ENCODE measurements at places on chromosomes 6 and 20.
A peak's percentile ranks its signal among the peaks of the same experiment; 100 is the strongest.

- DNase-seq: no peak
These were observed 64.9 kb upstream of the DDR1 start for GRCh38 chr6:30819297-30819917.

GRCh38 chr20:6662309-6662708 lies 105.2 kb upstream of the BMP2 start:
- DNase-seq: no peak

DNA sequence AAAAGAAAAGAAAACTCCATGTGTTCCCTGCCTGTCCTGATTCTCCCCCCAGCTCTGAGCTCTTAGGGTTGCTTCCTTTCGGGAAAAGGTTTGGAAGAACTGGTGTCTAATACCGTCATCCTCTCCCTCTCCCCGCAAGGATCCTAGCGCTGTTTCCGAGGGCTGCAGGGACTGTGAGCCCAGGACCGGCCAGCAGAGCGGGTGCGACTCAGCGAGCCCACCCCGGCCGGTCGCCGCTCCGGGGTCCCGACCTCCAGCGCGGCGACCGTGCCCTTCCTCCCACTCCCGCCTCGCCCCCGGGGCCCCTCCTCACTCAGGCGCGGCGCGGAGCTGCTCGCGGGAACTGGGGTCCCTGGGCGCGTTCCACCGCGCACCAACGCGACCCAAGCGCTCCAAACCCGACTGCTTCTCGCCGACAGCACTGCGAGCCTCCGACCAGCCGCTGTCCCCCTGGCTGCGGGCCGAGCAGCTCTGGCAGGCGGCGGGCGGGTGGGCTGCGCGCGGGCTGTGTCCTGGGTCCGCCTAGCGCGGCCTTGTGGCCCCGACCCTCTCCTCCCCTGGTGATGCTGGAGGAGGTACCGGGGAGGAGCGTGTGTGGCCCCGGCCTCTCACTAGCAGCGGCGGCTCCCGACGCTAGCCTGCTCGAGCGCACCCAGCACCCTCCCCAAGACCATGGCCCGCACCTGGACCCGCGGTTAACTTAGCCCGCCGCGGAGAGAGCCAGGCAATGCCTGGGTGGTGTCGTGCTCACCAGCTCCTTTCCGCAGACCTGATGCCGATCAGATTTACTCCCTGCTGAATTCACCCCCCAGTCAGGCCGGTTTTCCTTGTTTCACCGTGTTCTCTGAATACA lies at the start of gene PLA2G7:
Gene PLA2G7 (minus strand): TSS at position 509 of the 853 bp plus-strand sequence. CDS start 12,484 bp downstream, outside the sequence.
- DNase-seq: no peak

DNA sequence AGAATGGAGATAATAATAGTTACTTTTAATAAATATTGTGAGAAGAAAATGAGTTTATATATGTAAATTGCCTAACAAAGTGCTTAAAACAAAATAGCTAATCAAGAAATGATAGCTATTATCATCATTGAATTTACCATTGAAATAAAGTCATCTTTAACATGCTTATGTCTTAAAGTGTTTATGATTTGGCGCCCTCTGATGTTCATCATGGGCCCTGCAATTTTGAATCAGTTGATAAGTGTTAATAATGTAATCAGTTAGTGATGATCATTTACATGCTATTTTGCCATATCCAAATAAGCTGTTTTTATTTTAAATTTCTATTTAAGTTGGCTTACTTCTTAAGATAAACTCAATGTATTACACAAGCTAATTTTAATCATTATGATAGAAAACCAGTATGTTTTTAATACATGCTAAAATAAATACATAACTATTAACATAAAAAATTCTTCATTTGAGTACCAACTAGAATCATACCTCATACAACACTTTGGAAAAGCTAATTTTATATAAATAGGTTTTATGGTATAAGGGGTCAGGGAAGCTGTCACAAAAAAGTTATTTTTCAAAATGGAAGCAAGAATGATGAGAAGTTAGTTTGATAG lies 39.2 kb upstream of the TPD52L1 start:
- no peak for DNase-seq

DNA sequence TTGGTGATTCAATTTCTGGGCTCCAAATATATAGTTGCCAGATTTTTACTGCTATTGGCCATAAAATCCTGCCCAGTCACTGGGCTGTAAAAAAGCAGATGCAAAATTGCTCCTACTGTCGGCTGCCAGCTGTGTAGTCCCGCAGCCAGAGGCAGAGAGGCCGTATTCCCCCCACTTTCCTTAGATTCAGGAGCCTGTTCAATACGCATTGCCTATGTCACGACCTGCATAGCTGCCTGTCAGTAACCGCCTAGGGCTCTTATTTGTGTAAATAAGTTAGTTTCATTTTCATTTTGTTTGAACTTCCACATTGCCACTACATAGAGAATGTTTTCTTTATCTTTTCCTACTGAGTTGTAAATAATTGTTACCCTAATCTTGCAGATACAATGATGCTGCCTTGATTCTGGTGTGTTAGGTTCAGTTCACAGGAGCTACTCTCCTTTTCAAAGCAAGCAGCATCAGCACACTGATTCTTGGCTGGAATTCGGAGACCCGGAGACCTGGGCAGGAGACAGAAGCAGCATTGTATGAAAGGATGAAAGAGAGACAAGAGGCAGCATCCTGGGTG lies 46.0 kb upstream of the UST start:
- peak; percentile 42 for DNase-seq

DNA sequence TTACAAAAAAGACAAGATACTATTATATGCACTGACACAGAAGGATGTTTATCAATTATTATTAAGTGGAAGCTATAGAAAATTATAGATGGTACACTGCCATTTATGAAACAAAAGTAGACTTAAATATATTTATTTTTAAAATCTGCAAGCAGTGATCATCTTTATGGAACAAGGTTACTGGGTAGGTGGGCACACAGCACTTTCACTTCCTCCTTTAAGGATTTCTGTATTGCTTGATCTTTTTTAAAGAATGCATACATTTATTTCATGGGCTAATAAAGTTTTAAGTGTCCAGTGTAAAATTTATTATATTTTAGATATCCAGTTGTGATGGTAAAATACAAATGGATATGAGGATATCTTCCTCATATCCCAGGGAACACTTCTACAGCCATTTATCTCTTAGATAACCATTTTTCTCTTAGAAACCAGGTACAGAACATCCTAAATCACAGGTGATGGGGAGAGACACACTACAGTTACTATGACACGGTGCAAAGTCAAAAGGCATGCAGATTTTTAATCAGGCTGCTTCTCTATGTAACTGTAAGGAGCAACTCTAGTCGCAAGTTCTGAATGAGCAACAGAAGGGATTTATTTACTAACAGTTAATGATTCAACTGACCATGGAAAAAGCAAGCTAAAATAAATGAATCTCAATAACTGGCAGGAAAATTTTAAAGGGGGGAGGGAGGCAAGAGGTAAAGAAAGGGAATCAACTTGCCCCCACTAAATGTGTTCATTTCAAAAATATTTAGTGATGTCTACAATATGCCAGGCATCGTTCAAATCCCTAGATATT lies 2.2 kb downstream of the FBXL4 start:
- no peak for DNase-seq

GRCh38 chr6:142669471-142670351 lies 275.3 kb downstream of the HIVEP2 start:
- DNase-seq: no peak

- DNase-seq: no peak
These were observed 8.9 kb downstream of the STX11 start for GRCh38 chr6:144159223-144159622.

DNA sequence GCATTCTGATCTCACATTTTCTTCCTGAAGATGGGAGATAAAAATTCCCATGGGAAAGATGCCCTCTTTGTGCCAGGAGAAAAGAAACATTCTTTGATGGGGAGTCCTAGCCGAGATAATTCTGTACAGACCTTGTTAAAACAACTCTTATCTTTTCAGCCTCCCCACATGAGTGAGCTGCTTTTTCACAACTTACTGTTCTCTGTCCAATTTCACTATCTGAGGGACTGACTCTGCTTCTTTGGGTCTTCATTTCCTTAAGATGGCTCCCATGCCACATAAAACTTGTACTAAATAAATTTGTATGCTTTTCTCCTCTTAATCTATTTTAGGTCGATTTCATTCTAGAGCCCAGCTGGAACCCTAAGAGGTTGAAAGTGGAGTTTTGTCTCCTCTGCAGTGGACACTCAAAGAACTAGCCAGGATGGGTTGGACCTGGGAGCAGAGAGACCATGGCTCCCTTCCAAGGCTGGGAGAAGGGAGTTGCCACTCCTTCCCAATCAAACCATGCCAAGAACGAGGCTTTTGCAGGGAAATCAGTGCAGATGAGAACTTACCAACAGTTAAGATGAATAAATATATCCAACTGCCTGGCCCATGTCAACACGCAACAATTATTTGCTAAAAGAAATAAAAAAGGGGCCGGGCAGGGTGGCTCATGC lies 285.8 kb upstream of the SULF2 start:
- no peak for DNase-seq

GRCh38 chr20:40902661-40903060 lies 126.0 kb upstream of the TOP1 start:
- no peak for DNase-seq

- peak; percentile 61 for DNase-seq
These were observed 12.3 kb downstream of the TMEM14B start for GRCh38 chr6:10759884-10760329.

DNA sequence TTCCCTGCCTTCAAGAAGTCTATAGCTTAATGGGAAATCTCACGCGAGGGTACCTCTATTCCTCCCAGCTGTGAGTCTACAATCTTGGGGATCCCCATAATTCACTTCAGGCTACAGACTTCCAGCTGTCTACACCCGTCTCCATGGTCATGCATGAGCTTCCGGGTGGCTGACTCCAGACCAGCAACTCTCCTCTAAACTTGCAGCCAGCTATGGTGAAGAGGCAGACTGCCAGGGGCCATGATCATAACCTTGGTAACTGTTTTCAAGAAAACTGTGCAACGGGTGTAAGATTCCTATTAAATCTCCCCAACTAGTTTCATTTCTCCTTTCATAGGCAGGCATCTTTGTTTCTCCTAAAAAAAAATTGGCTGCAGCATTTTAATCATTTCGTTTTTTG lies 534.4 kb upstream of the CHD6 start:
- DNase-seq: no peak

DNA sequence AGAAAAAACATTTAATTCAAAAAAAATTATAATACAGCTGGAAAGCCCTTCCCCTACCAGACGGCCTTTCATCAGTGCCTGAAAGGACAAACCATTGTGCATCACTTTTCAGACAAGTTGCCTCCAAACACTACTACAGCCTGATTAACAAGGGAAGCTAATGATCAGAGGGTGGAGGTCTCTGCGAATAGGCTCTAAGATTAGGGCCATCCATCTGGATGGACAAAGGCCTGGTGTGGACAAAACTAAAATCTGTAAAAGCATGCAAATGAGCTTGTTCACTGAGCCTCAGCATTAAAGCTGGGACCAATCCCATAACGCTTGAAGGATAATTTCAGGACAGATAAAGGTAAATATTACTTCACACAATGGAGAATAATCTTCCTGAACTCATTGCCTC lies 228.7 kb upstream of the PLN start:
- DNase-seq: no peak

DNA sequence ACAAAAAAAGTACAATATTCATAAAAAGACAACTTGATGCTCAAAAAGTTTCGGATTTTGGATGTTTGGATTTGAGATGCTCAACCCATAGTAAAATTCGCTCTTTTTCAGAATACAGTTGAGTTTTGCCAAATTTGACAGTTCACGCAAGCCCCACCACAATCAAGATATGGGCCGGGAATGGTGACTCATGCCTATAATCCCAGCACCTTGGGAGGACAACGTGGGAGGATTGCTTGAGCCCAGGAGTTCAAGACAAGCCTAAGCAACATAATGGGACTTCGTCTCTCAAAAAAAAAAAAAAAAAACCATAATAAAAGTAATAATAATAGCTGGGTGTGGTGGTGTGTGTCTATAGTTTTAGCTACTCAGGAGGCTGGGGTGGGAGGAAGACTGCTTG lies 51.3 kb downstream of the PHF20 start:
- DNase-seq: no peak

GRCh38 chr6:156699935-156700334 lies 77.2 kb upstream of the ARID1B start:
- no peak for DNase-seq

DNA sequence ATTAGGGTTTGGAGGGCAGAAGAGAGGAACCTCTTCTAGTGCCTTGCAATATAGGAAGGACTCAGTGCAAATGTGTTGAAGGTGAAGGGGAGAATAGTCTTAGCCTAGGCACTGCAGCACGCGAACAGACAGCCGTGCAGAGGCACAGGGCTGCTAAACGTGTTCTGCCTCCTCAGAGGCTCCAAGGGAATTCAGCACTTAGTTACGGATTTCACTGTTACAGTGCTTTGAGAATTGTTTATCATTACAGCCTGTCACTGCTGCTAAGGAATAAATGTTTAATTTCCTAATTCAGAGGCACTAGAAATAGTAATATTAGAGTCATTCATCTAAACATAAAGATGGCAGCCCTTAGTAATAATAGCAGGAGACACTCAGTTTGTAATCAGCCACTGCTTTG lies 116.4 kb upstream of the SLC22A16 start:
- no peak for DNase-seq

- DNase-seq: no peak
These were observed 164.9 kb downstream of the UTRN start for GRCh38 chr6:144449911-144450597.

DNA sequence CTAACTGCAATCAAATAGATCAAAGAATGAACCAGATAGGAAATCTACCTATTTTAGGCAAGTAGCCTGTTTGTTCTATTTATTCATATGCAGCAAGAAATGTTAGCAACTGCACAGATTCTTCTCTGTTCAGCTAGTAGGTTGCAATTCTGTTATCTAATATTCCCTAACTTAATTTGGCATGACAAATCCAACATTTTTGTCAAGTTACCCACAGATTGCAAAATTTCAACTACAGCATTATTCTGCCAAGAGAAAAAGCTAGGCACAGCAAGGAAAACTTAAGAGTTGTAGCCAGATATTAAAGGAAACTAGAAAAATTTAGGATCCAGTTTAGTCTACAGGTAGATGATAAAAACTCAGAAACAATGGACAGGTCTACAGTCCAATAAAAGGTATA lies 104.4 kb upstream of the SYNCRIP start:
- DNase-seq: no peak

- DNase-seq: peak; percentile 28
These were observed 12.8 kb upstream of the ELOVL5 start for GRCh38 chr6:53361549-53362031.

DNA sequence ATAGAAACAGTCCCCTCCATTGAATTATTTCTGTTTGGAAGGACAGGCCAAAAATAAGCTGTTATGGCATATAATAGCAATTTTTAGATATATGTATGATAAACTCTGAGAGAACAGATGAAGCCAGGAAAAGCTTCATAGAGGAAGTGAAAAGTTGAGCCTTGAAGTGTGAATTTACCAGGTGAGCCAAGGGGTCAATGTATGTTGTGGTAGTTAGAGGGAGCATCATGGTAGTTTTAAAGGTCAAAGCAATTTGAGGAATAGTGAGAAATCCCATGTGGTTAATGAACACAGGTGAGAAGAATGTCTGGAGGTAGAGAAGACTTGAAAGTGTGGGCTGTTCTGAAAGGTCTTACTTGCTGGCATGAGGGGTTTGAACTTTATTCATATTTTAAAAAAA lies 47.0 kb downstream of the COL19A1 start:
- no peak for DNase-seq

DNA sequence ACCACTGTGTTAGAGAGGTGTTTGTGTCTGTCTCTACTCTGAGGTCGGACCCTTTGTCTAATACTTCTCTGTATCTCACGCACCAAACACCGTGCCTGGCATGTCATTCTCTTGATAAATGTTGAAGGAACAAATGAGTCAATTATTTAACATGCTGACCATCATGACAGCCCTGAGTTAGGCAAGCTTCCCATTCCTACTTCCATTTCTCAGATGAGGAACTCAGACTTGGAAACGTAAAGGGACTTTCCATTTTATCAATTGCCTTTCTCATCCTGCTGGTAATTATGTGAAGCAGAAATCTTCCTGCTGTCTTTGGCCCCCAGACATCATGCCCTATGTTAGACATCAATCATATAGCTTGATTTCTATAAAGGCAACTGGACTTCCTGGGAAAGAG lies 227.0 kb upstream of the ECI2 start:
- no peak for DNase-seq
